CD8-positive, alpha-beta memory T cell (primary cell): ENCODE measurements at places on chromosomes 12 and 14. TPM values are rescaled to one million over a fixed set of nuclear protein-coding genes. Genes with fewer than 3 reads are reported as not detected.

The SPIC gene
- not detected for total RNA-seq

The ZNF140 gene
- 13.5 TPM for total RNA-seq

The HRK gene
- not detected for total RNA-seq

The CLEC2B gene
- total RNA-seq, result 13.7 TPM

The SYNDIG1L gene
- total RNA-seq, result not detected
